Activated naive CD4-positive, alpha-beta T cell treated with anti-CD3 and anti-CD28 coated beads for 36 hours (primary cell): ENCODE measurements at places on chromosomes 5 and 9. TPM values are rescaled to one million over a fixed set of nuclear protein-coding genes. Genes with fewer than 3 reads are reported as not detected.
A peak's percentile ranks its signal among the peaks of the same experiment; 100 is the strongest.

The N4BP3 gene
- total RNA-seq = 1.4 TPM

The KIF27 gene
- 2.7 TPM for total RNA-seq

The CYSRT1 gene
- 0.26 TPM for total RNA-seq

The C9orf50 gene
- not detected for total RNA-seq

The TEK gene
- not detected for total RNA-seq

The DMRT2 gene
- total RNA-seq = not detected

The LIX1 gene
- not detected for total RNA-seq

The PAEP gene
- not detected for total RNA-seq

The CDC20B gene
- total RNA-seq = not detected

The MGAT1 gene
- total RNA-seq = 75.2 TPM

The IQGAP2 gene
- total RNA-seq = 55.9 TPM

- no peak for DNase-seq
- H3K36me3 ChIP-seq = no peaks in the 10 kb centered on the region
- no peak overlapping the region for H3K4me3 ChIP-seq
- peaks cover 18% of the 10 kb centered on the region for H3K27me3 ChIP-seq
- no peaks in the 10 kb centered on the region for H3K4me1 ChIP-seq
Observed at GRCh38 chr9:113738496-113738892, 137.6 kb upstream of the ZNF618 start.

- no peaks in the 10 kb centered on the region for H3K27me3 ChIP-seq
- H3K27ac ChIP-seq = no peak overlapping the region
- DNase-seq = no peak
- no peaks in the 10 kb centered on the region for H3K36me3 ChIP-seq
- no peak overlapping the region for H3K4me3 ChIP-seq
- H3K4me1 ChIP-seq = no peaks in the 10 kb centered on the region
Observed at GRCh38 chr5:125476901-125477585, 730.6 kb upstream of the ZNF608 start.

DNA sequence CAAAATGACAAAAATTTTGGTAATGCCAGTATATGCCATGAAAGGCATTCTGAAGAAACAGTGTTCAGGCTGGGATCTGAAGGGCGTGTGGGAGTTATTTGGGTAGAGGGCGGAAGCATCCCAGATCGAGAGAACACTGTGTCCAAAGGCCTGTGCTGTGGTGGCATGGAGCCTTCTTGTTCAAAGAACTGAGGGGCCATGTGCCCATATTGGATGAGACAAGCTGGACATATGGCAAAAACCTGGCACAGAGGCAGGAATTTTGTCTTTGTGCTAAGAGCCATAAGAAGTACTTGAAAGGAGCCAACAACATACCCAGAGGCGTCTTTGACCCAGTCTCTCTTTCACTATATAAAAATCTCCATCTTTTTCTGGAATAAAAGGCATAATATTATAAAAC lies 128.0 kb downstream of the SYK start:
- H3K27ac ChIP-seq = no peak overlapping the region
- no peak for DNase-seq
- no peak overlapping the region for H3K4me3 ChIP-seq
- H3K27me3 ChIP-seq = peaks cover 2% of the 10 kb centered on the region
- H3K36me3 ChIP-seq = no peaks in the 10 kb centered on the region

- DNase-seq = no peak
- no peaks in the 10 kb centered on the region for H3K4me1 ChIP-seq
- H3K36me3 ChIP-seq = no peaks in the 10 kb centered on the region
- no peak overlapping the region for H3K27ac ChIP-seq
- no peak overlapping the region for H3K4me3 ChIP-seq
- no peaks in the 10 kb centered on the region for H3K27me3 ChIP-seq
Observed at GRCh38 chr9:38240051-38240450, 152.5 kb upstream of the ALDH1B1 start.

- H3K27ac ChIP-seq = no peak overlapping the region
- H3K27me3 ChIP-seq = no peaks in the 10 kb centered on the region
- H3K4me3 ChIP-seq = no peak overlapping the region
Observed at GRCh38 chr5:51977014-51977413, 593.8 kb downstream of the ISL1 start.

GRCh38 chr5:151406322-151406947 lies 41.0 kb upstream of the SLC36A1 start:
- H3K27me3 ChIP-seq = peaks cover 30% of the 10 kb centered on the region
- no peaks in the 10 kb centered on the region for H3K4me1 ChIP-seq
- no peak overlapping the region for H3K4me3 ChIP-seq
- no peak overlapping the region for H3K27ac ChIP-seq
- no peaks in the 10 kb centered on the region for H3K36me3 ChIP-seq
- DNase-seq = no peak

- no peak overlapping the region for H3K4me3 ChIP-seq
- H3K27ac ChIP-seq = no peak overlapping the region
- no peaks in the 10 kb centered on the region for H3K27me3 ChIP-seq
- H3K4me1 ChIP-seq = no peaks in the 10 kb centered on the region
Observed at GRCh38 chr9:30511666-30512065, 1872.8 kb upstream of the ACO1 start.

DNA sequence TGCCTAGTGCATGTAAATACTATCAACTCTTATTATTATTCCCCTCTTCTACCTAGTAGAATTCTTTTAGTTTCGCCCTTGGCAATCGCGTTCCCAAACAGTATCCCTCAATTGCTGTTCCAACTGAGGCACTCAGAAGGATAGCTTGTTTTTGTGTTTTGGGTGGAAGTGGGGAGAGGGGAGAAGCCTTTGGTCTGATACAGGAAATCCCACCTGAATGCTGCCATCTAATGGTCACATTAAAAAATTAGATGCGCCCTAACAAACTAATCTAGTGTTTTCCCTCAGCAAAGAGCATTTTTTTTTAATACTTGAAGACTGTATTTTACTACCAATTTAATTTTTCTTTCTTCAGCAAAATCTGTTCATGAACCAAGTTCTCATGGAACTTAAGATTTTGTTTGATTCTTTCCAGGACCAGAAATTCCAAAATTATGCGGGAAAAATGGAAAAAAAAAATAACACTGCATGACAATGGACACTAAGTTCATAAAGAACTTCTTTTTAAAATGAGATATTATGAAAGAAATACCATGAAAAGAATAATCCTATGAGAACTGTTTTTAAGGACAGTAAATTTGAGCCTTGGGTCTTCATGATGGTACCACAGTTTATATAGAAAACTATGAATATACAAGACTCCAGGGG lies 22.2 kb upstream of the GLDC start:
- H3K27me3 ChIP-seq = no peaks in the 10 kb centered on the region
- H3K27ac ChIP-seq = no peak overlapping the region
- peaks cover 2% of the 10 kb centered on the region for H3K4me1 ChIP-seq
- no peak overlapping the region for H3K4me3 ChIP-seq

- DNase-seq = no peak
- no peak overlapping the region for H3K4me3 ChIP-seq
- H3K27me3 ChIP-seq = peaks cover 8% of the 10 kb centered on the region
- no peaks in the 10 kb centered on the region for H3K36me3 ChIP-seq
- no peaks in the 10 kb centered on the region for H3K4me1 ChIP-seq
Observed at GRCh38 chr5:144369006-144369405, 198.3 kb downstream of the KCTD16 start.

- DNase-seq = no peak
- no peak overlapping the region for H3K4me3 ChIP-seq
- H3K27me3 ChIP-seq = no peaks in the 10 kb centered on the region
- H3K36me3 ChIP-seq = peaks cover 52% of the 10 kb centered on the region
- H3K4me1 ChIP-seq = peaks cover 85% of the 10 kb centered on the region
- H3K27ac ChIP-seq = peak overlapping the region; percentile 32
Observed at GRCh38 chr9:114392749-114393112, 4.9 kb upstream of the AKNA start.

- H3K27me3 ChIP-seq = peaks cover 18% of the 10 kb centered on the region
- no peak overlapping the region for H3K4me3 ChIP-seq
- no peak overlapping the region for H3K27ac ChIP-seq
- H3K36me3 ChIP-seq = no peaks in the 10 kb centered on the region
Observed at GRCh38 chr5:108432024-108432423, 50.1 kb upstream of the FBXL17 start.

DNA sequence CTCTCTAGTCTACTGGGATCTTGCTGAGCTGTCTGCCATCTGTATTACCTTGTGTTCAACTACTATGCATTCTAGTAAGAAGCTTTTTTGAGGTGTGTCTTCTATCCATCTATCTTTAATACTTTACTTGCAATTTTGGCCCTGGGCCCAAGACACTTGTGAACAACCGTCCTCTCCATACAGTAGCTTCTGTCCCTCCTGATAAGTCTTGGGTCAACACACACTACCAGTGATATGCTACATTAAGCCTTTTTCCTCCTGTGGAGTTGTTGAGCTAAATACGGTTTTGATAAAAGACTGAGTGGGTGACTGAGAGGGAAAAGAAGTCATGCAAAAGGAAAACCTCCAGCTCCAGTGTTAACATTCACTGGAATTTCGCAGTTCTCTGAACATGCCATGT lies 133.3 kb upstream of the PCA3 start:
- no peak overlapping the region for H3K4me3 ChIP-seq
- DNase-seq = no peak
- H3K27ac ChIP-seq = no peak overlapping the region
- no peaks in the 10 kb centered on the region for H3K36me3 ChIP-seq
- no peaks in the 10 kb centered on the region for H3K4me1 ChIP-seq
- H3K27me3 ChIP-seq = peaks cover 4% of the 10 kb centered on the region

GRCh38 chr5:179154991-179155955 lies 95.1 kb downstream of the ZNF354C start:
- peaks cover 5% of the 10 kb centered on the region for H3K27me3 ChIP-seq
- no peaks in the 10 kb centered on the region for H3K4me1 ChIP-seq
- H3K4me3 ChIP-seq = no peak overlapping the region
- no peak overlapping the region for H3K27ac ChIP-seq

DNA sequence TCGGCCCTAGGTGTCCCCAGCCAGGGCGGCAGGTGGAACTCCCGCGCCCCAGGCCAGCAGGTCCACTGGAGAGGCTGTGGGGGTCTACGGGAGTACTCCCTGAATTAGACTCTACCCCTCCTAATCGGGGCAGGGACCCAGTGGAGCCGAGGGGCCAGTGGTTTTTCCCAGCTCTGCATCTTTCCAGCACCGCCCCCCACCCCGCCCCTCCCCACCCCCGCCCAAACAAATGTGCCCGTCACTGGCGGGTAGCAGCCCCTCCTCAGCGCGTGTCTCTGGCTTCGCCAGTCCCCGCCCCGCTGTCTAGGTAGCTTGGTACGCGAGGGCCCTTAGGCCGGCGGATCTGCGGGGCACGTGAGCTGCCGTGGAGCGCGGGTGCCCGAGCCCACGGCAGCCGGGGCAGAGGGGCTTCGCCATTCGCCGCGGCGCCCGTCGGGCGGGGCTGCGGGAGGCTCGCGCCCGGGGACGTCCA lies 7.0 kb downstream of the UNC5A start:
- H3K27ac ChIP-seq = no peak overlapping the region
- peaks cover 10% of the 10 kb centered on the region for H3K4me1 ChIP-seq
- no peak overlapping the region for H3K4me3 ChIP-seq
- H3K27me3 ChIP-seq = peaks cover 57% of the 10 kb centered on the region
- DNase-seq = no peak
- H3K36me3 ChIP-seq = no peaks in the 10 kb centered on the region

GRCh38 chr5:8333485-8333884 lies 464.5 kb downstream of the MTRR start:
- no peaks in the 10 kb centered on the region for H3K4me1 ChIP-seq

- no peak overlapping the region for H3K27ac ChIP-seq
- DNase-seq = no peak
- H3K27me3 ChIP-seq = no peaks in the 10 kb centered on the region
- peaks cover 17% of the 10 kb centered on the region for H3K36me3 ChIP-seq
- H3K4me3 ChIP-seq = no peak overlapping the region
- no peaks in the 10 kb centered on the region for H3K4me1 ChIP-seq
Observed at GRCh38 chr5:34055667-34056066, 12.7 kb upstream of the C1QTNF3 start.

DNA sequence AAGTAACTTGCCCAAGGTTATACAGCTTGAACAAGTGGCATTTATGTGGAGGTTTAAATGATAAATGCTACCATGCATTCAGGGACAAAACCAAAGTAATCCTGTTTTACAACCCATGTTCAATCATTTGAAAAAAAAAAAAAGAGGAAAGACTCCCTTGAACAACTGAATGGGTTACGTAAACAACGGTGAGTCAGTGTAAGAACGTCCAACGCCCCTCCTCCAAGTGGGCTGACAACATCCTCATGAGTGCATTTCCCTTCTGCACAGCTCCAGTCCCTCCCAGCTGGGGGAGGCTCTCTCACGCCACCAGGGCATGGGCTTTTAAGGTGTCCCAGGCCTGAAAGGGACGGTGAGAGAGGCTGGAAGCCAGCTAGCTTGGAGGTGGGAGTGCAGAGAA lies 90.0 kb downstream of the PRRT1B start:
- H3K4me1 ChIP-seq = peaks cover 37% of the 10 kb centered on the region
- peaks cover 19% of the 10 kb centered on the region for H3K36me3 ChIP-seq

GRCh38 chr9:7297521-7297920 lies 502.1 kb downstream of the DMAC1 start:
- DNase-seq = no peak
- no peak overlapping the region for H3K27ac ChIP-seq
- H3K27me3 ChIP-seq = peaks cover 6% of the 10 kb centered on the region

DNA sequence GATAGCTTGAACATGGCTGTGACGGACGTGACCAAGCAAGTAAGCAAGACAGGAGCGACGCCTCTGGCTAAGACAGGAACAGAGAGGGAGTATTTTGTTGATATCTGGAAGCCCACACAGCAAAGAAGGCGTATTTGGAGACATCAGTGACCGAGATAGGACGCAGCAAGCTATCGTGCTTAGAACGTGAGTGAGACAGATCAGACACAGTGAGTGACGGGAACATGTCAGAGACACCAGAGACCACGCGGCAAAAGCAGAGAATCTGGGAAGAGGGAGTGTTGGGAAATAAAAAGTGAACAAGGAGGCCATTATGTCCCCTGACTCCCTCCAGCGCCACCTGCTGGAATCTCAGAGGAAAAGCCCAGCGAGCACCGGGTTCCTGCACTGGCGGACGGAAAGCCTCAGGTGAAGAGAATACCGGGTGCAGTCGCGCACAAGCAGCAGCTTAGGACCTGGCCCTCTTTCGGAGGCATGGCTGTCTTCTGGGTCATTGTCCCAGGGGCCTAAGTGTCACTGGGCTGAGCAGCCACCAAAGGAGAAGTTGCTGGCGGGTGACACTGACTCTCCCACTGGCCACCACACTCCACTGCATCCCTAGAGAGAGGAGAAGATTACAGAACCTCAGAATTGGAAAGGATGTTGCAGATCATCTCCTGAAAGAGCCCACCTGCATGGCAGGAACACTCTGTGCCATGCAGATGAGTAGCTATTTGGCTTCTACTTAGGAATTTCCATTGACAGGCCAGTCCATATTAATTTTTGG lies 99.1 kb downstream of the FBXO38 start:
- H3K27ac ChIP-seq = no peak overlapping the region
- peak; percentile 82 for DNase-seq
- peaks cover 26% of the 10 kb centered on the region for H3K27me3 ChIP-seq
- H3K36me3 ChIP-seq = no peaks in the 10 kb centered on the region
- peaks cover 3% of the 10 kb centered on the region for H3K4me1 ChIP-seq
